ENCODE measurements at places on chromosomes 6 and 20. TPM values are rescaled to one million over a fixed set of nuclear protein-coding genes. Genes with fewer than 3 reads are reported as not detected.

Gene PHIP
- total RNA-seq, result 29.0 TPM

Gene INSM1
- not detected for total RNA-seq

Gene ABRACL
- 17.8 TPM for total RNA-seq

Gene STK4
- total RNA-seq, result 29.5 TPM

Gene LGSN
- 0.07 TPM for total RNA-seq

Gene PGBD1
- total RNA-seq, result 4.9 TPM

Gene CHRNA4
- not detected for total RNA-seq

Gene WFDC10B
- total RNA-seq, result not detected

Gene CPNE5
- total RNA-seq, result 0.20 TPM

Gene PNISR
- 62.0 TPM for total RNA-seq

Gene PDE10A
- total RNA-seq, result 8.5 TPM

Gene XKR7
- total RNA-seq, result not detected

Gene TDP2
- 30.4 TPM for total RNA-seq

Gene CRISP3
- total RNA-seq, result not detected

Gene RIPPLY2
- not detected for total RNA-seq

Gene RAET1G
- 1.6 TPM for total RNA-seq

Gene LAMA4
- 518 TPM for total RNA-seq

Gene NRSN1
- not detected for total RNA-seq

Gene KCNK15
- 4.8 TPM for total RNA-seq

Gene SRSF12
- 0.03 TPM for total RNA-seq

Gene GSTA2
- not detected for total RNA-seq

Gene SCGN
- not detected for total RNA-seq

Gene RAD21L1
- 0.13 TPM for total RNA-seq

Gene PRSS16
- total RNA-seq, result 0.33 TPM

Gene HSPA1B
- 113 TPM for total RNA-seq

Data from smooth muscle cell of the pulmonary artery (primary cell).